ENCODE measurements at places on chromosomes 1 and 21.

GRCh38 chr1:68201546-68202238, 30.6 kb downstream of the WLS start:
- no peak for DNase-seq

DNA sequence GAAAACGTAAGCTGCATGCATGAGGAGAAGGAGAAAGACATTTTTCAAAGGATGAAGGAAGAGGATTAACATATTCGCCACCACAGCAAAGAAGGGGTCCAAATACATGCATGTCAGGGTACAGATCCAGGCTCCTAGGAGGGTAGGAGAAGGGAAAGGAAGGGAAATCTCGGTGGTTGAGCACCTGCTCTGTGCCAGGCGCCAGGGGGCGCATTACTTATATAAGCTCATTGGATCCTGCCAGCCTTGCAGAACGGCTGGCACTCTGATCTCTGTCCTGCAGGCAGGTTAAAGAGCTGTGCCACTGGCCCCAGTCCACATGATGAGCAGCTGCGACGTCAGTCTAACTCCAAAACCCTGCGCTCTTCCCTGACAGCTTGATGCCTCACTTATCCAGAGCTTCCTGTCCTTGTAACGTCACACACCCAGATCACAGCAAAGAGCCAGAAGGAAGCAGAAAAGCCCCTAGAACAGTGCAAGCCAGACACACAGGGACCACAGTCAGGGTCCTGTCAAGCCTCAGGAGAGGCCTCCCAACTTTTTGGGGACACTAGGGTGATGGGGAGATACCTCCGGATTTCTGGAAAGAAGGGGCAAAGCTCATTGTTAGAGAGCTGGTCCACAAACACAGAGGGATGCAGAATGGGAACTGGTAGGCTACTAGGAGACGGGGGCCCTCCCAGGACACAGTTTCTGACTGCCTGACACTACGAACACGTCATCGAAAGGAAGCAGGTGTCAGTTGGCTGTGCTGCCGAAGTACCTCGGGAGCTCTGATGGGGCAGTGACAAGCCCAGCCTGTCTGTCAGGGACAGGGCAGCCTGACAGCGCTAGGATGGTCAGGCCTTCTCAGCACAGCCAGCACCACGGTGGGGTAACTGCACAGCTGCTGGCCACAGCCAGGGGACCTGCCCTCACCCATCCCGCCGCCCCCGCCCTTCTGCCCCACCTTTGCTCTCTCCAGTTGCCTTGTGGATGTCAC, 99.1 kb downstream of the BEND5 start:
- peak; percentile 57 for DNase-seq

GRCh38 chr1:53449021-53449420, 10.2 kb upstream of the DMRTB1 start:
- DNase-seq = no peak

DNA sequence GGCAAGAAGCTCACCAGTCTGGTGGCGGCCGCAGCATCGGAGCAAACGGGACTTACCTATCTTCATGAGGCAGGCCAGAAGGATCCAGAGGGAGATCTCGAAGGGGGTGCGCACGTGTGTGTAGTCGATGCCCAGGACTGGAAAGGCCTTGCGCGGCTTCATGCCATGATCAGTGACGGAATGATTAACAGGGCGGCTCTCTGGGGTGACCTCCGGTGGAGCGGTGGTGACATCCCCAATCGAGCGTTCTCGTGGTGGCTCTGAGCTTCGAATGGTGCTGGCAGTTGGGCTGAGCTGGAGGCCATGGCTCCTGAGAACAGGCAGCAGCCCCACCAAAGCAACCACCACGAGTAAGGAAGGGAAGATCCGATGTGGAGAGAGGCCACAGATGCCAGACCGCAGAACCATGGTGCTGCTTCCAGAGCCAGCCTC, 982 bp downstream of the SLC9A1 start:
- DNase-seq = no peak

DNA sequence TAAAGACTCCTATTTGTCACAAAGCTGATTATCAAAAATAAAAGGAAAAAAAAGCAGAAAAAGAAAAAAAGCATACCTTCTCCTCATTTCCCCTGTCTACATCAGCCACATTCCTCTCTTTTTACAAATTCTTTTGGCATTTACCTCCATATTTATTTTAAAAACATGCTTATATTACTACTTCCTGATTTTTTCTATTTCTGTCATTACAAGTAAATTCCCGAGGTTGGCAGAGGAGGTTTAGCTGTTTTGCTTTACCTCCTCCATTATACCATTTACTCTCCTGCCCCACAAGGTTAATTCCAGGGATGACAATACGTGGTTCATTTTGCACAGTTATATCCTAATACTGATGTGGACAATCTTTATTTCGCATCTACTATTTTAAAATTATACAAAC, 26.3 kb upstream of the CD34 start:
- DNase-seq = no peak

DNA sequence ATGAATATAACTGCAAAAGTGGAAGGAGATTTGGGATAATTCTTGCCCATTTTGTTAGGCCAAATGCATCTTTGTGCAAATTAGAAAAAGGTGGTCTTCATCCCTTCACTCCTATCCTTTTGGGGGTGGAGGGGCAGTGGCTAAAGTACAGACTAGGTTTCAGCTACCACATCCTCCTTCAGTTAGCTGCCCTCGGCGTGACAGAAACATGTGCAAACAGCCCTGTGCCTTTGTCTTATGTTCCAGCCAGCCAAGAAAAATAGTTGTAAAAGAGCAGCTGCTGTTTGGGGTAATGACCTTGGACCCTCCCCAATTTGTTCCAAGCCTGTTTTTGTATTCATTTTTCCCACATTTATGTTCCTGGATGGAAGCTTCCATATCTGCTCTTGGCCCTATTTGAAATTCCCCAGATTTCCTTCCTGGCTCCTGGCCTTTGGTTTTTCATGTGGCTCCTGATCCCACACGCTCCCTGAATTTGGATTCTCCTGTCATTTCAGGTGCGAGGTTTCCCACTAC, 8.3 kb upstream of the LGALS8 start:
- no peak for DNase-seq

GRCh38 chr1:185292237-185292636, 24.8 kb downstream of the IVNS1ABP start:
- peak; percentile 25 for DNase-seq

DNA sequence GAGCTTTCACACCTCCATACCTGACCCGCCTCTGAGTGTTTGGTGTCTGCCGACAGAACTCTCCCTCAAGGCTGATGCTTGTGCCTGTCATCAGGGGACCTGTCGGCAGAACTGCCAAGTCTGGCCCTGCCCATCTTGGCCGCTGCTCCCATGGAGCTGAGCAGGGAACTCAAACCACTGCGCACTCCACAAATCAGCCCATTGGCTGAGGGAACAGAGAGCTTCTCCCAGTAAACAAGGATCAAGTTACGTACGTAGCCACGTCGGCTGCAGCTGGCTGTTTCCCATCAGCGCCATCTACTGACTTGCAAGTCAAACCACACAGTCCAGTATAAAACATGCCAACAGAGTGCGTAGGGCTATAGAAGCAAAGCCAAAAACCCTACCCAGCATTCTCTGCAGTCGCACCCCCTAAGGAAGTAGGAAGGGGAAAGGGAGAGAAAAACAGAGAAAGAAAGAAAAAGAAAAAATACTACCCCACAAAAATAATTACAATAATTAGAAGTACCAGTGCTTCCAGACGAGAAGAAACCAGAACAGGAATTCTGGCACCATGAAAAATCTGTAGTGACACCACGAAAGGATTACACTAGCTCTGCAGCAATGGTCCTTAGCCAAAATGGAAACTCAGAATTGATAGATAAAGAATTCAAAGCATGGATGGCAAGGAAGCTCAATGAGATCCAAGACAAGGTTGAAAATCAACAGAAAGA, 13.1 kb downstream of the KRTAP13-1 start:
- DNase-seq = no peak

- DNase-seq = peak; percentile 10
These were observed 55.8 kb upstream of the LDLRAP1 start for GRCh38 chr1:25487628-25488027.

All from AML-193 (cell line).